ENCODE measurements at places on chromosomes 3 and 15.
A peak's percentile ranks its signal among the peaks of the same experiment; 100 is the strongest.

DNA sequence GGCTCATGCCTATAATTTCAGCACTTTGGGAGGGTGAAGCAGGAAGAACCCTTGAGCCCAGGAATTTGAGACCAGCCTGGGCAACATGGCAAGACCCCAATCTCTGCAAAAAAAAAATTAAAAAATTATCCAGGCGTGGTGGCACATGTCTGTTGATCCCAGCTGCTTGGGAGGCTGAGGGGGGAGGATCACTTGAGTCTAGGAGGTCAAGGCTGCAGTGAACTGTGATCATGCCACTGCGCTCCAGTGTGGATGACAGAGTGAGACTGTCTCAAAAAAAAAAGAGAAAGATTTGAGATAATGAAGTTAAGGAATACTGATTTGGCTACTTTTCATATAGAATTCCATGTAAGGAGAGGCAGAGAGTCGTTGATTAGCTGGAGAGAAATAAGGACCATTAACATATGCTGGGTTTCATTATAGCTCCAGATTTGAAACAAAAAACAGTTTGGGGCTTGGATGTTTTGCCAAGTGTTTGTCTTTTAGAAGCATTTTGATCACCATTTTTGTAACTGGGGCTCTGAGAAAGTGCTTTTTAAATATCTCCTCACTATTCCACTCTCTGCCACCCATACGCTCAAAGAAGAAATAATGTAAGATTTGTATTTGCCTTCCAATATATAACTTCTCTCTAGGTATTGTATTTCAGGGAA, 214.2 kb downstream of the FEZF2 start:
- DNase-seq, result no peak

DNA sequence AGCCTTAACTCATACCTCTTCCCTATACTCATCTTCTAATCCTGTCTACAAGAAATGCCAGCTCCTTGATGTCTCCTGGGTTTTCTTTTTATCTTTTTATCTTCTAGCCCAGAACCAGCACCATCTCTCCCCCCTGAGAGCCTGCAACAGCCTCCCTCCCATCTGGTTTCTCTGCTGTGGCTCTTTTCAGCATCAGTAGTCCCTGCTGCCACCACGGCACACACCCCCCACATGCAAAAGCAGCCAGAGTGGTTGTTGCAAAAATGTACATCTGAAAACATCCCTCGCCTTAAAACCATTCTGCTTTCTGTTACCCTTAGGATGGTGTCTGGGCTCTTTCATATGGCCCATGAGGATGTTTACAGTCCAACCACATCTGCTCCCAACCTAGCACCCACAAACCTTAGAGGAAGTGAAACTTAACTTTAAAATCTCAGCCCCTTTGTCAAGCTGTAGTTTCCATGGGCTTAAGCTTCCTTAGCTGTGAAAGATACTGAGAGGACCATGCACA, 775 bp downstream of the TTC21A start:
- DNase-seq, result no peak

- no peak for DNase-seq
Measured at GRCh38 chr3:145942052-145942451, 218.9 kb downstream of the PLOD2 start.

GRCh38 chr15:101652098-101652785, at the start of gene TM2D3:
TM2D3 (minus strand) TSS chr15:101652381; CDS start chr15:101652361, 20 bp downstream.
- DNase-seq, result peak; percentile 78

- no peak for DNase-seq
Measured at GRCh38 chr15:101625980-101626379, 26.2 kb downstream of the TM2D3 start.

GRCh38 chr3:163632722-163633121, 1445.6 kb downstream of the SI start:
- DNase-seq, result no peak

DNA sequence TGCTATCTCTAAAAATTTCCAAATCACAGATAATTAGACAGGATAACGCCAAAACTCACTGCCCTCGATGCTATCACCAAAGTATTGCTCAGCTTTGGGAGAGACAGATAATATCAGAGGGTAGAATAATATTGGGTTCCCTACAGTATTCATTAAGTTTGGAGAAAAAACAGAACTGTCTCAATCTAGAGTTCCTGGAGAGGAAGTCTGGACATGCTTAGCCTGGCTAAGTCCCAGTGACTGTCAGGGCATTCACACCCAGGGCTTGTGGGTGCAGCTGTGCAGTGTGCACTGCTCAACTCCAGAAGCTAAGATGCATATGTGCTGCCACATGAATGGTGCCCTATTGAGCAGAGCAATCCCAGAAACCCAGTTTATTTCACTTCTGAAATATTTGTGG, 459.6 kb upstream of the DPH6 start:
- no peak for DNase-seq

- DNase-seq, result no peak
Measured at GRCh38 chr15:100720406-100720967, 118.1 kb downstream of the ASB7 start.

GRCh38 chr3:138985932-138986331, 20.1 kb downstream of the PRR23A start:
- DNase-seq, result no peak

- no peak for DNase-seq
Measured at GRCh38 chr3:106635826-106636225, 741.4 kb upstream of the CCDC54 start.

DNA sequence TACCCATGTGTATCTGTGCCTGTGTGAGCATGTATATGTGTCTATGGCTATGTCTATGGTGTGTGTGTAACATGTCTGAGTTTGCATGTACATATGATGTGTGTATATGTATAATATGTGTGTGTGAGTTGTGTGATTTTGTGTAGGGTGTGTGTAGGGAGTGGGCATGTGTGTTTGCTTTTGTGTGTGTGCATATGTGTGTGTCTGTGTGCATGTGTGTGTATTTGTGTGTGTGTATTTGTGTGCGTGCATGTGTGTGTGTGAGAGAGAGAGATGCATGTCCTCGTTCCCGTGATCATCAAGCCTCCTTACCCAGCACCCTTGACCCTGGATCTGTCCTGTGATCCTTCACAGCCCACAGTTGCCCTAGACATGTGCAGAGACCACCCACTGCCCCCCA, 79.5 kb downstream of the LINGO1 start:
- DNase-seq, result no peak

DNA sequence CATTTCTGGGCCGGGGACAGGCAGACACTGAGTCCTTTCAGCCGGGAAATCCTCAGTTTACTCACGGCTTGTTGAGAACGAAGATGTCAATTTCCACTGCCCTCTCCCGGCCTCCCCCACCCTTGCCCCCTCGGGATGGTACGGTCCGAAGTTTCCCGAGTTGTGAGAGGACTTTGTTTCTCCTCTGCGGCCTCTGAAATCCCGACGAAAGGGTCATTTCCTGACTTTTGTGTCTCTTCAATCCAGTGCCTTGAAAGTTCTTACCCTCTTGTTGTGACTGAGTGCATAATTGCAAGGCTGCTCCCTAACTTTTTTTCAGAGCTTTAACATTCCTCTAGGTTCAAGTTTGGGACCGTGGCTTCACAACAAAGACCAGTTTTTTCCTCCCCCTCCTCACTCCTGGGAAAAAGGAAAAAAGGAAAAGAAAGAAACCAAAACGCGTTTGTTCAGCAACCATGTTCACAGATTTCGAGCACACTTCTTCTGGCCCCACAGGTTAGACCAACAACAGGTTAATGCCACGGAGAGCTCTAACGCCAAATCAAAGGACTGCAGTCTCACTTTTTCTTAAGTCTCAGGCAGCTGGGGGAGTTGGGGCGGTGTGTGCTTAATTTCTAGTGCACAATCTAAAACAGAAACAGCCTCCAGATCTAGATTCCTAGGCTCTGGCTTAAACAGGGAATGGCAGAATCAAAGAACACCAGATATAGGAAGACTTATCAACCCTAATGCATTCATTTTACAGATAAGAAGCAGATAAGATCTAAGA, 138.9 kb downstream of the TMCO5A start:
- no peak for DNase-seq

DNA sequence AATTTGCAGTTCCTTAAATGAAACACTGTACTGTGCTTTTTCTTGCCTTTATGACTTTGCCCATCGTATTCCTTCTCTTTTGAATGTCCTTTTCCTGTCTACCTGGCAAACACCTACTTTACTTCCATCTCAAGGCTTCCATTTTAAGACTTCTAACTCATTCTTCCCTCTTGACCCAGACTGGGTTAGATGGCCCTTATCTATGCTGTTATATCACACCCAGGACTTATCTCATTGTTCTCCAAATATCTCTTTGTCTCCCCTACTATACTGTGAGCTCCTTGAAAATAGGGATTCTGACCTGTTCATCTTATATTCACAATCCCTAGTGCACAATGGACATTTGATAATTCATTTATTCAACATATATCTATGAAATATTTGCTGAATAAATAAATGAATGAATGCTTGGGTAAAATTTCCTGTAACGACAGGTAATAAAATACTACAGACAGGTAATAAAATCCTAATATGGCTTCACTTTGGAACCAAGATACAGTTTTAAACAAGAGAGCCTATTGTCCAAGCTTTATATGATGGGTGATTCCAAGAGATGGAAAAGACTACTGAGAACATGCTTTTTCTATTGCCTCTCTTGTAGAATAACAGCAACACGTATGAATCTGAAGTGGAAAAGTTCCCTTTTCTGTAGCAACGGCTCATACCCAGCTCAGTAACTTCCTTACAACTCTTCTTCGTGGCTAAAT, 22.7 kb downstream of the EFL1 start:
- DNase-seq, result no peak

DNA sequence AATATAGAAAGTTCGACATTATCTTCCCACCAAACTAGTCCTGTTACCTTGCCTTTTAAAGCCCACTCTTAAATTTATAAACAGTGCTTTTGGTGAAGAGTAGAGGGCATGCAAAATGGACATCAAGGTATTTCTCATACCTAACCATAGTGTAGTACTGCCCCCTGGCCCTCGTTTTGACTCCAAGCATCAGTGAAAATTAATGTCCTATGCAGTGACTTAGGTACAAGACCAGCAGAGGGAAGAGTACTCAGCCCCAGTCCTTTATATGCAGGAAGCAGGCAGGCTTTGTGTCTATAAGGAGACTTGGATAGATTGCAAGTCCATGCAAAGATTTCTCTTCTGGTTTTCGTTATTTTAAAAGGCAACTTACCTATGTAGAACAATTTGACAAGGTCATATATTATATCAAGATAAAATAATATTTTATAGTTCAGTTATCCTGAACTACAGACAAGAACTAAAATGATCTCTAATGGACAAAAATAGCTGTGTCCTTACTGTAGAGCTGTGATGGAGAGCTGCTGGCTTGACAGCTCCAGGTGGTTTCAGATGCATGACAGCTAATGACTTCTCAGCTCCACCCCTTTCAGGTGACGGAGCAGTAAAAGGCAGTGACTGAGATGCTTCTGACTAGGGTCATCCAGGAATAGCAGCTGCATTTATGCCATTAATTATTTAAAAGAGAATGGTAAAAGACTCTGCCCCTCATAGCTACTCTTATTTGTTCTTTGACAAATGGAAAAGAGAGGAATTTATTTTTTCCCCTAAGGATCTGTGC, 646.1 kb downstream of the SQOR start:
- peak; percentile 54 for DNase-seq

- no peak for DNase-seq
Measured at GRCh38 chr3:138038725-138039462, 28.9 kb downstream of the CLDN18 start.

- no peak for DNase-seq
Measured at GRCh38 chr3:186922790-186923189, 7.5 kb upstream of the ST6GAL1 start.

DNA sequence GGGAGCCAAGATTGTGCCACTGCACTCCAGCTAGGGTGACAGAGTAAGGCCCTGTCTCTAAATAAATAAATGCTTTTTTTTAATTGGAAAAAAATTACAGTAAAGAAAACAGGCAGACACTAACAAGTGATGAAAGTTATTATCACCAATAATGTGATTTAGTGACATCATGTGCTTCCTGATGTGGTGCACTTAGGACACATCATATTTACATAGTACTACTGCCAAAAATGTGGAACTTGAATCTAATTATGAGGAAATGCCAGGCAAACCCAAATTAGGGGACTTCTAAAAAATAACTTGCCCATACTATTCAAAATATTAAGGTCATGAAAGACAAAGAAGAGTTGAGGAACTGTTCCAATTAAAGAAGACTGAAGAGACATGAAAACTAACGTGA, 30.8 kb downstream of the MAP4 start:
- no peak for DNase-seq

DNA sequence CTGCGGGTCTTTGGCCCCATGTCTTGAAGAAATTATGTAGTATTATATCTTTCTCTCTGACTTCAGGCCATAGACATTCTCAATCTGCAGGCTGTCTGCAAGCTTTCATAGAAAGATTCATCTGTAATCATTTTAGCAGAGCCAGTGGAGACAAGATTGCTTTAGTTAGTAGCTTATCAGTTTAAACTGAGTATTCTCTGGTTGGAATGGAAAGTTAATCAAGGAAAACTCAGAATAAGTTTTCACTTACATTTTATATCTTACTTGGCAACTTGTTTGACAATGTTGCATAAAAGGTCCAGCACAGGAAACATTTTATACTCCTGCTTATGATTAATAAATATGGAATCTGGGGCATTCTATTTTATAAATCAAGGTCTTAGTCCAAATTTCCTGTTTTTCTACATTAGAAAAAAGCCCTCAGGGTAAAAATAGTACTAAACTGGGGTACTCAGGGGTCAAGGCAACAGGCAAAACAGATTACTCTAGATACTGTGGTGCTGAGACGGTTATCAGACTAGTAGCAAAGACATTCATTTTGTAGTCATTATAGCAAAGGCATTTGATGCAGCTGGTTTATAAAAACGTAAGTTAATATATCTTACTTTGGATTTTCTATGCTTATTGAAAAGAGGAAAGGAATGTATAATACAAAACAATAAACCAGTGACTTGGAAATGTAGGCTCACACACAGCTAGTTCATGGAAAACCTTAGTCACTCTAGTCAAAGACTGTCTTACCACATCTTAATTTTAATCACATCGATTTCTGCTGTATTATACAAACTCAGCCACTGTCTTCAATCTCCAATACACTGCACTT, 45.2 kb upstream of the FILIP1L start:
- no peak for DNase-seq

DNA sequence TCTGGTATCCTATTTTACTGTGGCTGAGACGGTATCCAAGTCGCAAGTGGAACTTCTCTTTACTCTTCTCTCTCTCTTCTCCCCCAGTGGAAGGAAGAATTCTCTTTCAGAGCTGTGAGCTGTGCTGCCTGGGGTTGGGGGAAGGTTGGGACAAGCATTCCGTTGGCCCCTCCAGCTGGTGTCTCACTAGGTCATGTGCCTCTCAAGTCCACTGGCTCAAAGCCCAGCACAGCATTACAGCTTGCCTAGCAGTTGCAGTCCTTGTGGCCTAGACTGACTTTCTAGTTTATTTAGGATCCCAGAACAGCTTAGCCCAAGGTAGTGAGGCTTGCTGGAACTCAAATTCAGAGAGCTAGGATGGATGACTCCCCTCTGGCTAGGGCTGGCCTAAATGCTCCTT, 76.1 kb upstream of the SPATA16 start:
- DNase-seq, result no peak

GRCh38 chr15:53829471-53829870, 70.0 kb upstream of the WDR72 start:
- DNase-seq, result no peak

DNA sequence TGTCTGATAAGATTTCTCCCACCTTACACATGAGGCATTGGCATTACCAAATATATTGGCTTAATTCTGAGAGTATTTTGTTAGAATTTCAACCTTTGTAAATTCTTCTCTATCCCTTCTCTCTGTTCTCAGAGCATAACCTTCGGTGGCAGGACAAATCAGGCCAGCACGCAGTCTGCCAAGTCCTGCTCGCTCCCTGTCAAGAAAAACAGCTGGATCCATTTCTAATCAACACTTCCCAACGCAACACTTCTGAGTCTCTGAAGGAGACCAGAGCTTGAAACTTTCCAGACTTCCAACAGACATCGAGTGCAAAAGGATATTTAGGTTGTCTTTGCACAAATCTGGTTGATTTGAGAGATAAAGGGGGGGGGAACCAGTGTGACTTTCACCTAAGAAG, 125.7 kb downstream of the SV2B start:
- no peak for DNase-seq

All from NCI-H1694 (cell line).